ENCODE measurements at places on chromosomes 3 and 15. TPM values are rescaled to one million over a fixed set of nuclear protein-coding genes. Genes with fewer than 3 reads are reported as not detected.

- no peak for DNase-seq
These were observed 70.7 kb downstream of the TTBK2 start for GRCh38 chr15:42849836-42850235.

The KCNMB2 gene
- 12.2 TPM for total RNA-seq

The GHSR gene
- not detected for total RNA-seq

DNA sequence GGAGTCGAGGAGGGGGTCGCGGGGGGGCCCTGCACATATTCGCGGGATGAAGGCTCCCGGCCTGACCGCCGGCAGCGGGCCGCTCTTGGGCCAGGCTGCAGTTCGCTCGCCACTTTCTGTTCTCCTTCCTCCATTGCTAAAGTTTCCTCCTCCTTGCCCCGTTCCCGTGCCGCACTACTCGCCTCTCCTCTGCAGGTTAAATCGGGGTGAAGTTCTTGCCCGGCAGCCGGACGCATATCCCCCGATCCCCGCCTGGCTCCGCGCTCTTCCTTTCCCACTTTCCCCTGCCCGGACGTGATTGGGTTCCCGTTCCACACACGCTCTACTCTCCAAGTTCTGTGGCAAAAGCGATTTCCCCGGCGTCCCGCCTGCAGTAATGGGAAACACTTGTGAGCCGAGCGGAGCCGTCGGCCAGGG, 556 bp downstream of the CRYBG3 start:
- peak; percentile 78 for DNase-seq

The SCN5A gene
- total RNA-seq: 0.68 TPM

The PLSCR4 gene
- 95.2 TPM for total RNA-seq

GRCh38 chr15:50358845-50359244, 3.8 kb upstream of the GABPB1 start:
- peak; percentile 13 for DNase-seq

DNA sequence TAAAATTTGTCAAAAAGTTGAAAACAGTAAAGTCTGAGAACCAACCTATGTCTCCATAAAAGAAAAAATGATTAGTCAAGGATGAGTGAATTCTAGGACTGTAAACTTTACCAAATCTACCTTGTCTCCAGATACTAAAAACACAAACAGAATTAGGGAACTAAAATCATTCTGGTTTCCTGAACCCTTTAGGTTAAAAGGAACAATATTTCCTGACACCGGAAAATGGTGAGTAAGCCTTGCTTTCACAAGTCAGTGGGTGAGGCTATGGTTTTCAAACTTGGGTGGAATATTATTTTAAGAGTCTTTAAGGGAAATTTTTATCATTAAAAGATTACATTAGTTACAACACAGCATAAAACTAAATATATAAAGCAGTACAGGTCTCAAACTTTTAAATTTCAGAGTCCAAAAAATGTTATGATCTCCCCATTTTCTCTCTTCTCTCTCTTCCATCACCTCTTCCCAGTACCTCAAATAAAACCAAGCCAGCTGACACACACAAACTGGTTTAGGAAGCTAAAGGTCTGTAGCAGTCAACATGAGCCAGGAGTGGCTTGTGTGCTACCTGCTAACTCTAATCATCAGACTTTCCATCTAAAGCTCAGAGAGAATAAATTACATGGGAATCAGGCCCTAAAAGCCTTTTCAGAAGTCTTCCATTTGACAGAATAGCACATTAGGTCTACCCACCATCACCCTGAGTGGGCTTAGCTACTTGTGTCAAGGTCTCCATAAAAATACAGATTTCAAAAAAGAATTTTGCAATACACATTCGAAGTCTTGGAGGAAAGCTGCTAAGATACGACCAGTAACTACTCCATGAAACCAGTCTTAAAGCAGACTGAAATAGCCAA, 2.2 kb downstream of the SLC12A6 start:
- DNase-seq: no peak
